ENCODE measurements at places on chromosomes 1 and 21. TPM values are rescaled to one million over a fixed set of nuclear protein-coding genes. Genes with fewer than 3 reads are reported as not detected.

The CCDC24 gene
- total RNA-seq, result 4.4 TPM

The LCA5L gene
- 4.4 TPM for total RNA-seq

The RAB13 gene
- total RNA-seq, result 48.7 TPM

The PLPPR5 gene
- total RNA-seq, result 0.50 TPM

The PDPN gene
- total RNA-seq, result 12.2 TPM

The NBPF6 gene
- not detected for total RNA-seq

The SLFNL1 gene
- 0.41 TPM for total RNA-seq

The MARK1 gene
- 9.5 TPM for total RNA-seq

The PGLYRP3 gene
- not detected for total RNA-seq

The H3-3A gene
- 353 TPM for total RNA-seq

The OR13G1 gene
- total RNA-seq, result not detected

The CD1B gene
- not detected for total RNA-seq

The NUP210L gene
- not detected for total RNA-seq
